HT1080 (cell line): ENCODE measurements at places on chromosomes 1 and 21. TPM values are rescaled to one million over a fixed set of nuclear protein-coding genes. Genes with fewer than 3 reads are reported as not detected.

MARCKSL1 gene
- 89.4 and 127 TPM in 2 replicates for total RNA-seq

LCE1C gene
- not detected in 2 replicates for total RNA-seq

AADACL3 gene
- not detected in 2 replicates for total RNA-seq

CTNNBIP1 gene
- total RNA-seq: 32.2 and 33.3 TPM in 2 replicates

PDZK1IP1 gene
- not detected in 2 replicates for total RNA-seq

TFAP2E gene
- not detected in 2 replicates for total RNA-seq

CDK18 gene
- 0.87 and 1.7 TPM in 2 replicates for total RNA-seq

OR2T11 gene
- total RNA-seq: not detected in 2 replicates

HMGCS2 gene
- not detected in 2 replicates for total RNA-seq

CHIA gene
- total RNA-seq: not detected in 2 replicates

RGS4 gene
- total RNA-seq: 150 and 167 TPM in 2 replicates

PWP2 gene
- total RNA-seq: 7.7 and 32.0 TPM in 2 replicates

SLC25A44 gene
- total RNA-seq: 21.4 and 28.6 TPM in 2 replicates

PTCH2 gene
- total RNA-seq: not detected in 2 replicates

MSH4 gene
- 0.13 TPM in 1 of 2 replicates, not detected in the other for total RNA-seq

ENO1 gene
- 3,632 and 3,729 TPM in 2 replicates for total RNA-seq

ACTA1 gene
- total RNA-seq: not detected in 2 replicates
